ENCODE measurements at places on chromosomes 13 and 19.

GRCh38 chr13:44352202-44352601, 21.4 kb upstream of the SERP2 start:
- no peaks in the 10 kb centered on the region for H3K4me1 ChIP-seq
- no peaks in the 10 kb centered on the region for H3K27me3 ChIP-seq
- H3K36me3 ChIP-seq: no peaks in the 10 kb centered on the region
- H3K27ac ChIP-seq: no peak overlapping the region
- H3K4me3 ChIP-seq: no peak overlapping the region
- no peak for DNase-seq

GRCh38 chr13:53466576-53466975, 438.0 kb downstream of the OLFM4 start:
- H3K36me3 ChIP-seq: no peaks in the 10 kb centered on the region
- no peak overlapping the region for H3K27ac ChIP-seq
- no peaks in the 10 kb centered on the region for H3K27me3 ChIP-seq
- H3K4me3 ChIP-seq: no peak overlapping the region
- no peaks in the 10 kb centered on the region for H3K4me1 ChIP-seq

DNA sequence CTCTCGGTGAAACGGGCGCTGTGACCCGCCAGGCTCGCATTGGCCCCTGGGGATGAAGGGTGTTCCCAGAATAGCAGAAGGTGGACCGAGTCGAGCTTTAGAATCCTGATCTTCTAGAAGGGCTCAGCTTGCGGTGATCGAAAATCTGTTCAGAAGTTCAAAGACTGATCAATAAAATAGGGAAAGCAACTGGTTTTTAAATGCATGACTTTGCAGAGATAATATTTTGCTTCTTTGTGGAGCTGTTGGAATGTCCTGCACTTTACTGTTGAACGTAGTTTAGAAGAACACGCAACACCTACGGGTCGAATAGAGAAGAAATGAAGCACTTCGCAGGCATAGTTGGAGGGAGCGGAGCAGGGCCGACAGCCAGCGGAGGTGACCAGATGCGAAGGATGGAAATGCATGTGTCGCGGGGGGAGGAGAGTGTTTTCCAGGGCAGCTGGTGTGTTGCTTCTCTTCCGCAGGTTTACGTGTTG, 766 bp downstream of the CEBPG start:
- no peaks in the 10 kb centered on the region for H3K27me3 ChIP-seq
- H3K4me3 ChIP-seq: peak overlapping the region; percentile 97
- H3K27ac ChIP-seq: peak overlapping the region; percentile 99

DNA sequence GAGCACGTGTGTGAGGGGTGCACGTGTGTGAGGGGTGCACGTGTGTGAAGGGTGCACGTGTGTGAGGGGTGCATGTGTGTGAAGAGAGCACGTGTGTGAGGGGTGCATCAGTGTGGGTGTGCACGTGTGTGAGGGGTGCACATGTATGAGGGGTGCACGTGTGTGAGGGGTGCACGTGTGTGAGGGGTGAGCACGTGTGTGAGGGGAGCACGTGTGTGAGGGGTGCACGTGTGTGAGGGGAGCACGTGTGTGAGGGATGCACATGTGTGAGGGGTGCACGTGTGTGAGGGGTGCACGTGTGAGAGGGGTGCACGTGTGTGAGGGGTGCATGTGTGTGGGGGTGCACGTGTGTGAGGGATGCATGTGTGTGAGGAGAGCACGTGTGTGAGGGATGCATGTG, 15.7 kb downstream of the RASA3 start:
- H3K4me1 ChIP-seq: peaks cover 2% of the 10 kb centered on the region
- H3K36me3 ChIP-seq: no peaks in the 10 kb centered on the region
- no peak for DNase-seq
- no peaks in the 10 kb centered on the region for H3K27me3 ChIP-seq
- H3K4me3 ChIP-seq: no peak overlapping the region
- no peak overlapping the region for H3K27ac ChIP-seq
